ENCODE measurements at places on chromosomes 16 and 17. TPM values are rescaled to one million over a fixed set of nuclear protein-coding genes. Genes with fewer than 3 reads are reported as not detected.
A peak's percentile ranks its signal among the peaks of the same experiment; 100 is the strongest.

Gene DPEP1
- total RNA-seq = 0.21 TPM

Gene OTOA
- total RNA-seq = 0.10 TPM

GRCh38 chr17:81967244-81967532 is 6.2 kb upstream of the NOTUM start:
- DNase-seq = no peak

DNA sequence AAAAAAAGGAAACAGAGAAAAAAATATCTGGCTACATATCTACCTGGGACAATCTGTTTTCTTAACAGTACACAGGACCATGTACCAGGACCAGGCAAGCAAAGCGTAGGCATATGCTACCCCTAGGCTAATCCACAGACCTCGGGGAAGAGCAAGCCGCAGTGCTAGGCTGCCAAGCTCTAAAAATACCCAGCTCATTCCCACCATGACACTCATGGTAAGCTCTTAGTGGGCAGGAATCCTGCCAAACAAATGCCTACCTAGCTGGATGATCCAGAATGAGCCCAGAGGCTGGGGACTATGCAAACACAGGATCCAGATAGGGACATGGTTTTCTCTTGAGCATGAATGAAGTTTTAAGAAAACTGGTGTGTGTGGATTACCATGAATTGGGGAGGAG is 95.6 kb downstream of the GRIN2A start:
- DNase-seq = no peak

GRCh38 chr17:72631568-72631948 is 460.9 kb downstream of the SLC39A11 start:
- DNase-seq = peak; percentile 72

Data from tongue (tissue), 3 donors.